ENCODE measurements at places on chromosomes 1 and 21. TPM values are rescaled to one million over a fixed set of nuclear protein-coding genes. Genes with fewer than 3 reads are reported as not detected.

DNA sequence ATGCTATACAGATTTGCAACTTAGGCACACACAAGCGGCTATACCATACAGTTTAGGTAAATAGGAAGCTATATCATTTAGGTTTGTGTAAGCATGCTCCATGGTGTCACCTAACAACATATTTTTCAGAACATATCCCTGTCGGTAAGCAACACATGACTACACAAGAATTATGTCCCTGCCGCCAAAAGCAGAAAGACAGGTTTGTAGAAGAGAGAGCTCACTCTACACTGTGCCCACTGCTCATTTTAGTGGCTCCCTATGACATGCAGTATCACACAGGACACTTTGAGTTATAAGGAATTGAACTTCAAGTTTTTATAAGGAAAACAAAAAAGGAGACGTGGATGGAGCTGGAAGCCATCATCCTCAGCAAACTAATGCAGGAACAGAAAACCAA lies 132.5 kb upstream of the KAZN start:
- DNase-seq = no peak

The KCNE2 gene
- not detected for total RNA-seq

- no peak for DNase-seq
Observed at GRCh38 chr21:35965699-35966098, 94.6 kb downstream of the SETD4 start.

- DNase-seq = no peak
Observed at GRCh38 chr1:35564884-35565741, 7.5 kb downstream of the NCDN start.

DNA sequence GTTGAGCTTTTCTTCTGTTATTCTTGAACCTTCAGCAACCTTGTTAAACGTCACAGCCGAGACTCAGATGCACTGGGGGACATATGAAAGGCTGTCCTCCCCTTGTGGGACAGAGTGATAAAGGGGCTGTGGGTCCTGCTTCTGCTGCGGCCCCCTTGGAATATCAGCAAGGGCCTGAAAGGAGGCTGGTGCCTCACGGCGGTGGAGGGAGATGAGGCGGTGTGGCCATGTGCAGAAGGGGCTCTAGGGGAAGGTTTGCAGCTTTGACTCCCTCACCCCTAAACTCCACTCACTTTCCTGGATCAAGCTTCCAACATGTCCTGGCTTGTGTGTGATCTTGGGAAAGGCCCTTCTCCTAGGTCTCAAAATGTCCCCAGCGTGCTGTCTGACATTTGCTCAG lies 270.7 kb upstream of the CSF3R start:
- no peak for DNase-seq

- DNase-seq = no peak
Observed at GRCh38 chr1:49854741-49855140, 169.0 kb downstream of the AGBL4 start.

The NPL gene
- total RNA-seq = 23.7 TPM

The ZNF593OS gene
- not detected for total RNA-seq

DNA sequence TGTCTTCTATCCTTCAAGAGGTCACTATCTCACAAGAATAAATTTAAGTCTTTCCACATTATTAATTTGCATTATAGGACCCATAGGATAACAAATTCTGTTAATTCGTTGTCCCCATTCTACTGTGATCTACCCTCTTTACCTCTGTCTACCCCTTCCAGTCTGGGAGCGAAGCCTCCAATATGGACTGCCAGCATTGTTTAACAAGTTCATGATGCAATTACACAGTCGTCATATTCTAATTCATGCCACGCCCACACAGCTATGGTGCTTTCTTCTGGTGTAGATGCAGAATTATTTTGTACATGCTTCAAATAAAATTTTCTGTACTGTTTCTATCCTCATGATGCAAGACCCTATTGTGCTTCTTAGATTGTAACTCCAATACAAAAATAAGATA lies 178.3 kb upstream of the PALMD start:
- DNase-seq = no peak

The ANKRD45 gene
- total RNA-seq = not detected

GRCh38 chr1:212214325-212214724 lies 70.9 kb upstream of the PPP2R5A start:
- DNase-seq = no peak

DNA sequence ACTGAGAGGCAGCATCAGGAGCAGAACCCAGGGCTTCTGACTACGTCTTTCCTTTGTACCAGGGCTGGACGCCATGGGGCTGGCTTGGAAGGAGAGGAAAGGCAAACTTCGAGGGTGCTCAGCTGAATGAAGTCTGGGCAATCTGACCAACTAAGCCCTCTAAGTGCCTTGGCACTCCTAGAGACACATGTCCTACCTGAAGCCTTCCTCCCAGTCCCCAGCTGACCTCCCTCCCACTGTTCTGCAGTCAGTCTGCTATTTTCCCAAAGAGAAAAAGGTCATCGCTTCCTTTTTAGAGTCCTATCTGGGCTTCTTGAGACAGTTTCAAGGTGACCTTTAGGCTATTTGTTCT lies 5.2 kb downstream of the SLC9A1 start:
- DNase-seq = no peak

DNA sequence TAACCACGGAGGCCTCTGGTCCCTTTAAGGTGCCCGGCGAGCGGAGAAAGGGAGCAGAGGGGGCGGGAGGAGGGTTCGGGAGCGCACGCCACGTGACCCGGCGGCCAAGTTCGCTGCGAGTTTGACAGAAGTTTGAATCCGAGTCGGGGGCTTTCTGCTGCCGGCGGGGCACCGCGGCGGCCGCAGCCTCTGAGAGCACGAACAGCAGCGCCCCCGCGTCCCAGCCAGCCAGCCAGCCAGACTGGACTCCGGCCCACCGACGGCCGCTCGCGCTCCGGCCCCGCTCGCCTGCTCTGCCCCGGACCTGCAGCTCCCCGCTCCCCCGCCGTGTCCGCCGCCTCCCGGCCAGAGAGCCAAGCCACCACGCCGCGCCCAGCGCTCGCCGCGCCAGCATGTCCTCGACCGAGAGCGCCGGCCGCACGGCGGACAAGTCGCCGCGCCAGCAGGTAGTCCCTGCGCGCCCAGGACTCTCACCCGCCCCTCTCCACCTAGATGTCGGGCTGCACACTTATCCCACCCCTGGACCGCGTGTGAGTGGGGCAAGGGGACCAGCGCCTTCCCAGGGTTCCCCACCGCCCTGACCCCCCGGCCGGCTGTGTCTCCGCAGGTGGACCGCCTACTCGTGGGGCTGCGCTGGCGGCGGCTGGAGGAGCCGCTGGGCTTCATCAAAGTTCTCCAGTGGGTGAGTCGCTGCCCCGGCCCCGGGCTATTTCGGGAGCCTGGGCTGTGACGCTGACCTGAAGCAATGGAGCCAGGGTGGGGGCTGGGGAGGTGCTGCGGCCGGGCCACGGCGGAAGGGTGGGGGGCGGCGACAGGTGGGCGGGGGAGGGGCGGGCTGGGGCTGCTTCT lies at the start of gene SYPL2:
Gene SYPL2 (plus strand): TSS at position 95 of the 849 bp plus-strand sequence. CDS start 298 bp downstream, at position 393.
- DNase-seq = no peak

The ANKRD34A gene
- total RNA-seq = 1.6 TPM

The IPP gene
- total RNA-seq = 4.4 TPM

GRCh38 chr1:49630156-49630555 lies 393.6 kb downstream of the AGBL4 start:
- DNase-seq = no peak

DNA sequence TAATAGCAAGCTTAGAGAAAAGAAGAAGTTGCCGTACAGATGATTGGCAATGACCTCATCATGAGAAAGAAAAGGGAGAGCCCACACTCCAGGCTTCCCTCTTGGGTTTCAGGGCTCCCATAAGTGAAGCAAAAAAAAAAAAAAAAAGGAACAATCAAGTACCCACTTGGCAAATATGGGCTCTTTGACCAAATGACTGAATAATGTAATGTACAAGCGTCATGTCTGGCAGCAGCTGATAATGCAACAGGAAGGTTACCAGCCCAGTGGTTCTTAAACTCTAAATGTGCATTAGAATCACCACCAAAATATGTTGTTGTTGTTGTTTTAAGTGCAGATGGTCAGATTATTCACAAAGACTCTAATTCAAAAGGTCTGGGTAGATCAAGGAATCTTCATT lies 13.5 kb downstream of the TNFSF4 start:
- DNase-seq = no peak

The SGIP1 gene
- total RNA-seq = 3.7 TPM

The SLAMF7 gene
- not detected for total RNA-seq

Data from NCI-H460 (cell line).